ENCODE measurements at places on chromosomes 13 and 19.

- no peak for DNase-seq
Observed at GRCh38 chr13:37068962-37069361, 9.5 kb upstream of the SUPT20H start.

DNA sequence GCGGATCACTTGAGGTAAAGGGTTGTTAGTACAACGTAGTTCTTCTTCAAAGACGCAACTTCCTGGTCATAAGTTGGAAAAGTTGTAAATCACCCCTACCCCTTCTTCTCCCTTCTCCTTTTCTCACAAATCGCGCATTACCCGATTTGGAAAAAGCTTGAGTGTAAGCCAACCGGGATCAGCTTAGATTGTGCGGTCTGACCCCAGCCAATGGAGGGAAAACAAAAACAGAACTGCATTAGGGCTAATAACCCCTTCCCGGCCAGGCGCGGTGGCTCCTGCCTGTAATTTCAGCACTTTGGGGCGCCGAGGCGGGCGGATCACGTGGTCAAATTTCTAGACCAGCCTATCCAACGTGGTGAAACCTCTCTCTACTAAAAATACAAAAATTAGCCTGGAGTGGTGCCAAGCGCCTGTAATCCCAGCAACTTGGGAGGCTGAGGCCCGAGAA lies 806 bp downstream of the ZNF90 start:
- no peak for DNase-seq

- DNase-seq = no peak
Observed at GRCh38 chr13:108402850-108403249, 133.3 kb downstream of the TNFSF13B start.

GRCh38 chr13:25922376-25922775 lies 129.4 kb downstream of the SHISA2 start:
- DNase-seq = no peak

- peak; percentile 32 for DNase-seq
Observed at GRCh38 chr19:610801-611480, 21.3 kb downstream of the HCN2 start.

DNA sequence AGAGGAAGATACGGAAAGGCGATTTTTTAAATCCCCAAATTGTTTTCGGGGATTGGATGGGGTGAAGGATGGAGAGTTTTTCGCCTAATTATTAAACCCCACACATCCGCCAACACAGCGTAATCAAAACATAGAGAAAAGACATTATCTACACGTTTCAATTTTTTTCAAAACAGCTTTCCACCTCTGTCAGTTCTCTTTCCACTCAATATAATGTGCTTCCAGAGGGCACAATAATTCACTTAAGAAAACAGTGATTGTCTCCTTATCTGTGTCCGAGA lies 435 bp upstream of the OBI1 start:
- DNase-seq = no peak

GRCh38 chr19:18017275-18018083 lies 9.5 kb downstream of the ARRDC2 start:
- no peak for DNase-seq

Data from stimulated activated CD8-positive, alpha-beta memory T cell treated with anti-CD3 and anti-CD28 coated beads, Interleukin-4, amount 100 ng/mL, for 4 hours (primary cell).